ENCODE measurements at places on chromosomes 6 and 20.

- DNase-seq: no peak
These were observed 19.7 kb upstream of the GSTA4 start for GRCh38 chr6:53014744-53015143.

DNA sequence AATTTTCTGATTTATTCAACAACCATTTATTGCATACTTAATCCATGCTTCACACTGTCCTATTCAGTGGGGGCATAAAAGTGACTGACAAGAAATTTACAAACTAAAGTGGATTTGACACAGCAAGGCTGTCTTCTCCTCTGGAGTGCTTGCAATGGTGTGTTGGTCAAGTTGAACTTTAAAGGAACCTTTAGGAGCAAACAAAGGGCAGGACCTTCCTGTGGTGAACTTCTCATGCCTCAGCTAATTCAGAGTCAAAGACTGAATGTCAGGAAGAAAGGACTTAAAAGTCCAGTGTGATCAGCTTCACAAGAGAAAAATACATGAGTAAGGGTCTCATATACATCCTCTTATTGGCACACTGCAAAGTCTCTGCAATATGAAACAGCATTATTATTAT lies 60.8 kb upstream of the TENT5A start:
- no peak for DNase-seq

GRCh38 chr6:74058606-74059005 lies 362.6 kb downstream of the CD109 start:
- no peak for DNase-seq

GRCh38 chr6:33430991-33431879 lies 11.4 kb downstream of the SYNGAP1 start:
- peak; percentile 81 for DNase-seq

- DNase-seq: no peak
These were observed 30.6 kb downstream of the ARID1B start for GRCh38 chr6:156807795-156808194.

DNA sequence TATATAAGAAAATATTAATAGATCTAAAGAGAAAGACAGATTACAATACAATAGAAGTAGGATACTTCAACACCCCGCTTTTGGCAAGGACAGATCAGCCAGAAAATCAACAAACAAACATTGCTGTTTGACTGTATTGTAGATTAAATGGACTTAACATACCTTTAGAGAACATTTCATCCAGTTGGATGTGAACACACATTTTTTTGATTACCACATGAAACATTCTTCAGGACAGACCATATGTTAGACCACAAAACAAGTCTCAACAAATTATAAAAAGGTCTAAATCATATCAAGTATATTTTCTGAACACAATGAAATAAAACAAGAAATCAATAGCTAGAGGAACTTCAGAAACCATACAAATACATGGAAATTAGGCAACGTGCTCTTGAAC lies 148.2 kb downstream of the TRMT11 start:
- no peak for DNase-seq

DNA sequence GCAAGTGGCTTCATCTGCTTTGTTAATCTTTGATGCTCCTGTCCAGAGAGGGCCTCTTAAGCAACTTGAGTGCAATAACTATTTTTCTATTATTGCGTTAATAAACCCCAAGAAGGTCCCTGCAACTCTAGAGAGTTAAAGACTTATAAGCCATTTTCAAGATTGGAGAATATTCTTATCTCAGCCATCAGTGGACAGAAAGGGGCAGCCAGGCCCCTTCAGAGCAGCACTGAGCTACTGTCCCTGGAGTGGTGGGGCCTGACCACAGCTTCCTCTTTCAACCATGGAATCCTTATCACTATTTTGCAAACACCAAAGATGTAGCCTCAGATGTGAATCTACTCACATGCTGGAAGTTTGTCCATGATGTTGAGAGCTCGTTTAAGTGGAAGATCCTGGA lies 2.8 kb upstream of the MAS1L start:
- DNase-seq: no peak

DNA sequence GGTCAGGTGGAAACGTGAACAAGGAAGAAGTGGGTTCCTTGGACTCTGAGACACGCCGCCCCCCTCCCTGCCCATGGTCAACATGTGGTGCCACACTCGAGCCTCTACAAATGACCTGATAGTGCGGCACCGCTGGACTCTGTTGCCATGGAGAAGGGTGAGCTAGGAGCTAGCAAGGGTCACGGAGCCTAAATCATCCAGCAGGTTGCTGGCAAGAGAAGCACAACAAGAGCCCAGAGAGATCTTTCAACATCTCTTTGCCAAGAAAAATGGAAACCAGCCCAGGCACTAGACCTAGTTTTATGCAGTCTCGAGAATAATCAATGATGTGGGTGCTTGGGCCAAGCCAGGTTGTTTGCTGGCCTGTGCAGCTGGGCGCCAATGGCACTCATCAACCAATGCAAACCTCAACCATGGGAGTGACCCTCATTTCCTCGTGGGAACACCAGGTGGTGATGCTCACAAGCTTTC lies 69.5 kb downstream of the NOL4L start:
- no peak for DNase-seq

- no peak for DNase-seq
These were observed 65.6 kb downstream of the TULP4 start for GRCh38 chr6:158377860-158378259.

DNA sequence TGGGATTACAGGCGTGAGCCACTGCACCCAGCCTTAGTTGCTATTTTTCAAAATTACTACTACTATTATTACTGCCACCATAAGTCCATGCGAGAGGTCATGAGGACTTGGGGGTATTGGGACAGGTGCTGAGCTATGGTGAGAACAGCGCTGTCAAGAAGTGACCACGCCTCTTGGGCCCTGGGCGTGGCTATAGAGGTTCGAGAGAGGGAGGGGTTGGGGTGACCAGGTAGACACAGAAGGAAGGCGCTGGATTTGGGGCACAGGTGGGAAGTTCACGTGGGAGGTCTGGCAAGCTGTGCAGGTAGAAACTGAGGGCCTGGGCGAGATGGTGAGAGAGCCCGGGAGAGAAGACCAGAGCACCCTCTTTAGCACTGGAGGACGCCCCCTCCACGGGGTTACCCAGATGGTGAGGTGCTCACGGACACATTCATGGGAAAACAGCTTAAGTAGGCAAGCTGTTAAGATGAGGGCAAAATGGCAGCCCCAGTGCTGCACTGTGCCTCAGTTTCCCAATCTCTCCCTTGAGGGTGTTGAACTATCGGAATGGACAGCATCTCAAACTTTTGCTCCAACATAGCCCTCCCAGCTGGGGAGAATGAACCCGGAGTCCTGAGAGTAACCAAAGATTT lies 61.0 kb downstream of the RAB44 start:
- DNase-seq: no peak

- DNase-seq: no peak
These were observed 17.5 kb upstream of the PLCG1 start for GRCh38 chr20:41119614-41120561.

GRCh38 chr20:17941087-17941825 lies 27.3 kb downstream of the SNX5 start:
- no peak for DNase-seq

DNA sequence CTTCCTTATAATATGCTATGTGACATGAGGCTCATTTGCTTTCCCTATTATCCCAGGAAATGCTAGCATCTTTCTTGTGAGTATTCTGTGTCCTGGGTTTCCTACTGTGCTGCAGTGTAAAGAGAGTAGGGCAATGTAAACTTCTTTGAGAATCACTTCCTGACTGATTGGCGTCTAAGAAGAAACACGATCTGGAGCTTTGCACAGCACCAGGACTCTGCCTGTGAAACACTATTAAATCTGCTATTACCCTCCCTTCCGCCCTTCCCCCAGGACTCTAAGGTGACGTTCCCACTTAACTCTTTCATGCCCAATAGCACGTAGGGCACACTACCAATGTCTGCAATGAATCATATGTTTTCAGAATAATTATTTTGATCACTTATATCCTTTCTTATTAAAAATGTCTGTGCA lies 607.3 kb upstream of the CITED2 start:
- no peak for DNase-seq

DNA sequence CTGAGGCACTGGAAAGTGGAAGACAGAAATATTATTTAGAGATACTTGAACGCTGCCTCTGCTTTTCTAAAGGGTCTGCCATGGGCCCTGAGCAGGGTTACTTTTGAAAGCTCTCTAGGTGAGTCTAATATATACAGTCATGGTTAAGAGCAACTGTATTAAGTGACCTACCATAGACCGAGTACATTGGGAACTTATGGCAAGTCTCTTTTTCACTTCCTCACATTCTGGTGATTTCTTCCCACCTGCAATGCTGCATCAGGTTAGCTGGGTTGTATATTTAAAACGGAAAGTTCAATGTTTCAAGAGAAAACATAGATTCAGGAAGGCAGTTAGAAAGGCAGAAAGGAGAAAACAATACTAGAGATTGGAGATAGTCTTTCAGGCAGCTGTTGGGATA lies 154.7 kb downstream of the PHF3 start:
- DNase-seq: no peak

DNA sequence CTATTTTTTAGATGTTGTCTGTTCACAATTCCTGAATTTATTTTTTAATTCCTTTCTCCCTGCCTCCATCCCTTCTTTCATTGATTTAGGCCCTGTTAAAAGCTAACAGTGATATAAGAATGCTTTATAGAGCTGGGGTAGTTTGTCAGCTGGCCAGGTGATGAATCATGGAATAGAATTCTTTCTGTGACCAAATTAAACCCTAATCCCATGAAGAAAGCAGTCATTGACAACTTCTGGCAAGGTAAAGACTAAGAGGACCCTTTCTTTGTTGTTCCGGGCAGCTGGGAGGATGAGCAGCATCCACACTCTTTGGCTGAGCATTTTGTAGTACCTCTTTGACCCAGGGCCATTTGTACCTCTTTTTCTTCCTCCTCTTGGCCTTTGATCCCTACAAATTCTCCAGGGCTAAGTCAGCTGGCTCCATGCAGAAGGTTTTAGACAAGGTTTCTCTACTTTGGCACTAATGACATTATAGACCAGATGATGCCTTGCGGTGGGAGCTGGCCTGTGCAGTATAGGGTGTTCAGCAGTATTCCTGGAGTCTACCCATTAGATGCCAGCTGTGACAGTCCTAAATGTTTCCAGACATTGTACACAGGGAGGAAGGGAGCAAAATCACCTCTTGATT lies 102.9 kb downstream of the SLX4IP start:
- no peak for DNase-seq

- peak; percentile 66 for DNase-seq
These were observed 23.9 kb downstream of the RAET1L start for GRCh38 chr6:150001295-150002008.

DNA sequence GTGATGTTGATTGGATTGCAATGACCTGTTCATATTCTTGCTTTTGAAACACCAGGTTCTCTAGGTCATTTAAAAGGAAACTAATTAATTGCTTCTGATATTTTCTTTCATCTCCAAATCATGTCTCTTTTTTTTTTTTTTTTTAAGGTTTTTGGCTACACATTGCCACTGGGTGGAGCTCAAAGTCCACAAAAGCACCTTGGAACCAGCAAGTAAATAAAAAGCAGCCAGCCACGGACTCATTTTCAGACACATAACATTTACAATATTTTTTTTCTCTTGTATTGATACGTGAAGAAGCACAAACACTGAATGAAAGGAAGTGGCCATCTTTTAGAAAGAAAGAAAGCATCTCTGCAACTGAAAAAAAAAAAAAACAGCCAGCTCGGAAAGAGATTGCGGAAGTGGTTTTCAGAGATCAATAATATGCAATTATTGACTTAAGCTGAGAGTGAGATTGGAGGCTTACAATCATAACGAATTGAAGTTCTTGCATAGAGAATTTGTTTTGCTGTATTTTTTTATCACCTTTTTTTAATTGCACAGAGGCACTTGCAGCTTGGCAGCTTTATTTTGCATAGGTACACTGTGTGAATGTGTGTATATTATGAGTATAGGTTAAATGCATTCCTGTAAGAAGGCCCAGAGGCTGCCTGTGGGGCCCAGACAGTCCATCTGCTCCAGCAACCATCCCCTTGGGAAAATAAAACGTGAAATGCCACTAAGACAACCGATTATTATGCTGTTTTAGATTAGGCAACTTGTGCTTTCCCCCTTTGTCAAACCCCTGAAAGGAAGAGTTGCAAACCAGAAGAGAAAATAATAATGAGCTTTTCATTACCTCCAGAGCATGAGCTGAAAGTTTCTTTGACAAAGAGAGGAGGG lies 28.2 kb downstream of the CGA start:
- peak; percentile 49 for DNase-seq

DNA sequence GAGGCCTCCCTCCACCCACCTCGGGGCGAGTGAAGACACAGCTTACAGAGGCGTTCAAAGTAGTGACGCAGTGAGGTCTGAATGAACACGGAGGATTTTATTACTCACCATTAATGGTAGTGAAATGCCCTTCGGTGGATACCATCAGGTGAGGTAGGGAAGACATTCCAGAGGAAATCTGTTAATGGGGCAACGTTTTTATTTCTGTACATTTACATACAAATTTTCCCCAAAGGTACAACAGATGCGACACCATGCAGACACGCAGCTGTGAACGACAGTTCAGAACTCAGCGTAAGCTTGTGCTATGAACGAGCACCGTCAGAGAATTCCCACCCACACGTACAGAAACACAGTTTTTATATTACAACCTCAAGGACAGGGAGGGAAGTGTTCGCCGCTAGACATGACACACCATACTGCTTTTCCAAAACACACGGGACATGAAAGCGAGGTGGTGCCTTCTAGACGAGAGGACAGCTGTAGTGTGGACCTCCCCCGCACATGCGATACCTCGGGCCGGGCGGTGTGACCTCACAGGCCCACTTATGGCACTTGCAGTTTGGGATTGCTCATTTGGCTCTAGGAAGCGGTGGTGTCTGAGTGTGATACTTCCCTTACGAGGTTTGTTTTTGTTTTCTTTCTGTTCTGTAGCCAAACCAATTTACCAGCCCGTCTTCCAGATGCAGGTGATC lies 10.7 kb downstream of the PSMG4 start:
- no peak for DNase-seq

- no peak for DNase-seq
These were observed 16.6 kb downstream of the PHACTR3 start for GRCh38 chr20:59620860-59621505.

GRCh38 chr20:53124075-53124551 lies 152.0 kb downstream of the TSHZ2 start:
- no peak for DNase-seq

DNA sequence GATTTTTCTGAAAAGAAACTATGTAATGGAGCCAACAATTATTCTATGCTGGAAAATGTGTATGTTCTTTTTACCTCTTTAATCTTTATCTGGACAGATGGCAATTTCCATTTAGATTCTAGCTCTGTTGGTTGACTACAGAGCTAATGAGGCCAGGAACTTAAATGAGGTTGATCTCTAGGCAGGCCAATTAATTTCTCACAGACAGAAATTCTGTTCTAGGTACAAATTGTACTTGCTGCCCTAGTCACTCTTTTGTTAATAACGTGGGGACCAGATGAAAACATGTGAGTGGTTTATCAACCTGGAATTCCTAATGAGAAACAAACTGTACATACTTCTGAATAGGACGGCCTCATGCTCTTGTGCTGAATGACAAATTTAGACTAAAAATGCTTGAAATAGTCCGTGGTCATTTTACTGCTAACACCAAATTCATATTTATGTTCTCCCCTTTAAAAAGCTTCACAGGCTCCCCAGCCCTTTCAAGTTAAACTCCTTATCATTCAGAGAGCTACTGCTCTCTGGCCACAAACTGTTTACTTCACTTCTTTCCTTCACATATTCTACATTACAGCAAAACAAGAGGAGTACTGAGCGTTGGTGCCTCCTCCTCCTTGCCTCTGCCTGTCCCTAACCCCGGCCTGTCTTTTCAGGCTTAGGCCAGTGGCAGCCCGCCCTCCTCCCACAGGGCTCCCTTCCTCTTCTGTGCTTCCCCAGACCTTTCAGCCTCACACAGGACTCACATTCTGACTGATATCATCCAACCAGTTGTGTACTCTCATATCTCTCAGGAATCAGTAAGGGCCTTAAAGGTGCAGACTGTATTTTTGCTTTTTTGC lies 41.4 kb downstream of the DTNBP1 start:
- DNase-seq: peak; percentile 31

Measured in activated CD4-positive, alpha-beta T cell treated with anti-CD3 and anti-CD28 coated beads, Interleukin-2, amount 50 U/mL, for 16 hours (primary cell).